A549 treated with CpdA at 1 μM for 4 hours (cell line): ENCODE measurements at places on chromosomes 13 and 19. TPM values are rescaled to one million over a fixed set of nuclear protein-coding genes. Genes with fewer than 3 reads are reported as not detected.

Gene KLK13
- total RNA-seq, result 0.08 to 0.36 TPM in 2 of 5 replicates, not detected in the others

Gene LMTK3
- total RNA-seq, result 2.7 to 4.7 TPM (median 4.4 TPM) in 5 replicates

Gene EHD2
- total RNA-seq, result 112 to 149 TPM (median 128 TPM) in 5 replicates

Gene ACTMAP
- 16.2 to 22.4 TPM (median 17.8 TPM) in 5 replicates for total RNA-seq

Gene CGB3
- 0.09 to 0.44 TPM in 2 of 5 replicates, not detected in the others for total RNA-seq

Gene SBSN
- total RNA-seq, result 3.3 to 4.8 TPM (median 3.7 TPM) in 5 replicates

Gene FAM216B
- not detected in 5 replicates for total RNA-seq

Gene NLRP5
- not detected in 5 replicates for total RNA-seq

Gene DAND5
- total RNA-seq, result 0.09 to 0.16 TPM in 2 of 5 replicates, not detected in the others

Gene CYP2A7
- total RNA-seq, result not detected in 5 replicates

Gene FSD1
- 6.7 to 8.9 TPM (median 7.8 TPM) in 5 replicates for total RNA-seq

Gene CRX
- total RNA-seq, result not detected in 5 replicates

Gene RNF126
- total RNA-seq, result 54.9 to 71.5 TPM (median 67.0 TPM) in 5 replicates

Gene WDR88
- not detected in 5 replicates for total RNA-seq

Gene KLK14
- 0.29 to 0.70 TPM (median 0.50 TPM) in 5 replicates for total RNA-seq

Gene ZIC2
- total RNA-seq, result 10.0 to 13.9 TPM (median 12.4 TPM) in 5 replicates

Gene ZNF772
- 1.1 to 1.7 TPM (median 1.5 TPM) in 5 replicates for total RNA-seq

Gene HCN2
- 28.0 to 41.1 TPM (median 39.0 TPM) in 5 replicates for total RNA-seq

Gene PLEKHF1
- 7.2 to 11.2 TPM (median 10.0 TPM) in 5 replicates for total RNA-seq

Gene QPCTL
- 7.9 to 10.8 TPM (median 9.8 TPM) in 5 replicates for total RNA-seq

Gene SIGLEC5
- not detected in 5 replicates for total RNA-seq

Gene ICAM5
- total RNA-seq, result 0.52 to 0.84 TPM (median 0.61 TPM) in 5 replicates

Gene KLK1
- 0.10 to 0.41 TPM (median 0.16 TPM) in 3 of 5 replicates, not detected in the others for total RNA-seq

Gene ZNF724
- total RNA-seq, result 0.50 to 1.3 TPM (median 0.86 TPM) in 5 replicates

Gene RFXAP
- 0.93 to 1.3 TPM (median 1.1 TPM) in 5 replicates for total RNA-seq

Gene PPP1R37
- total RNA-seq, result 22.9 to 30.9 TPM (median 28.4 TPM) in 5 replicates

Gene TEX101
- not detected in 5 replicates for total RNA-seq

Gene KLF1
- 0.08 TPM in 1 of 5 replicates, not detected in the others for total RNA-seq

Gene CD79A
- 0.52 to 1.3 TPM (median 1.0 TPM) in 5 replicates for total RNA-seq

Gene OR10H1
- total RNA-seq, result not detected in 5 replicates

Gene CLASRP
- total RNA-seq, result 58.1 to 70.1 TPM (median 63.4 TPM) in 5 replicates

Gene SULT2A1
- total RNA-seq, result not detected in 5 replicates

Gene ZNF610
- total RNA-seq, result not detected in 5 replicates
